Breast epithelium (tissue), 4 donors: ENCODE measurements at places on chromosomes 3 and 15. TPM values are rescaled to one million over a fixed set of nuclear protein-coding genes. Genes with fewer than 3 reads are reported as not detected.

The SLC22A13 gene
- total RNA-seq, result not detected

The ZBTB47 gene
- 45.2 TPM for total RNA-seq

The HIGD2B gene
- total RNA-seq, result not detected

The MKRN2OS gene
- total RNA-seq, result not detected

DNA sequence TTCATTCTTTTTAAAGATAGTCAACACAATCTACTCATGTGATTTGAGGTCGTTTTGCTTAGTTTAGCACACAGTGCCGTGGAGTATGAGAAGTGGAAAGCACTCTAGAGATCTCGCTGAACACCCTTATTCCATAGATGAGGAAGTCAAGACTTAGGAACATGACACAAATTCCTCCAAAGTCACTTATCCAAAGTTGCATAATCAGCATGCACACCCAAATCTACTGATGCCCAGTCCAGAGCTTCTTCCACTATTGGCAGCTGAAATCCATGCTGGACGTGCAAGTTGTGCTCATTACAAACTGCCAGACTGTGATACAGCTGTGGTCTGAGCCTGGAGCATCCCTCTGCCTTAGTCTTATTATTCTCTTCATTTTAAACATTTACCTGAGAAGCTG lies 83.5 kb upstream of the ZNF280D start:
- no peak overlapping the region for H3K27ac ChIP-seq
- DNase-seq, result no peak

- no peaks in the 10 kb centered on the region for H3K4me1 ChIP-seq
- H3K36me3 ChIP-seq, result no peaks in the 10 kb centered on the region
- DNase-seq, result no peak
- no peak overlapping the region for H3K27ac ChIP-seq
- no peaks in the 10 kb centered on the region for H3K27me3 ChIP-seq
- no peak overlapping the region for H3K4me3 ChIP-seq
Measured at GRCh38 chr3:31442755-31443154, 90.0 kb upstream of the STT3B start.

DNA sequence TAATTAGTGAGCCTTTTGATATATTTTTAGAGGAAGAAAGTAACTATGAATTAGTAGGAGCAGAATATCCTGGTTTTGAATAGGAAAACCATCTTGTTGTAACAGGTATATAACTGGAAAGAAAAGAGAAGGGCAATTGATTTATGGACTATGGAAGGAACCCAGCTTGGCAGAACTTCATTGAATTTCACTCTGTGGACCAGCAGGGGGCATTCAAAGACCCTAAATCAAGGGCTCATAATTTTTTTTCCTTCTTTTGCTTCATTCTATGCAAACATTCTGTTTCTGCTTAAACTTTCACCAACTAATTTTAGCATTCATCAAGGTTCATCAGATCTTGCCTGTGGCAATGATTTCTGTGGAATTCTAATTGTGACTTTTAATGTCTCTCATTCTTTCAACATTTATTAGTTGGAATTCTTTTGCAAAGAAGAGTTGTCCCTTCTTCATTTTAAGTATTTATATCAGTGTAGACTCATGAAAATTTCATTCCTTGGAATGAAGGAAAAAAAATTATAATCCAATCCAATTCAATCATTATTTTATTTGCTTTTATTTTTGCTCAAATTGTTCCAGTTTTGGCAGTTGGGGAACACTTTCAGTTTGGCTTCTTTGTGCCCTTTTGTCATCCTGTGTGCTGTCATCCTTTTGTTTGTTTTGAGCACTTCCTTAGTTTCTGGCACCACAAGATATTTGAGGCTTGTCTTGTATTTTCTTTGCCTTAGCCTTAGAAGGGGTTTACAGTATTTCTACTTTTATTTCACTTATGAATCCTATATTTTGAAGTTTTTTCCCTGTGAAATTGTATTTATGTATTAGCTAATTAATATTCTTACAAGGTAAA lies 30.4 kb downstream of the NXPE3 start:
- no peaks in the 10 kb centered on the region for H3K27me3 ChIP-seq
- no peak overlapping the region for H3K4me3 ChIP-seq
- no peak for DNase-seq
- peak overlapping the region; percentile 78 for H3K27ac ChIP-seq

GRCh38 chr3:177516158-177517011 lies 319.1 kb upstream of the TBL1XR1 start:
- no peaks in the 10 kb centered on the region for H3K27me3 ChIP-seq
- H3K36me3 ChIP-seq, result no peaks in the 10 kb centered on the region
- H3K4me1 ChIP-seq, result no peaks in the 10 kb centered on the region
- peak; percentile 54 for DNase-seq
- H3K27ac ChIP-seq, result peak overlapping the region; percentile 77

GRCh38 chr15:78850941-78851755 lies 21.5 kb upstream of the MORF4L1 start:
- H3K27ac ChIP-seq, result no peak overlapping the region
- no peaks in the 10 kb centered on the region for H3K27me3 ChIP-seq
- H3K36me3 ChIP-seq, result no peaks in the 10 kb centered on the region
- no peak for DNase-seq
- H3K4me1 ChIP-seq, result no peaks in the 10 kb centered on the region
- H3K4me3 ChIP-seq, result no peak overlapping the region

- H3K27me3 ChIP-seq, result no peaks in the 10 kb centered on the region
- no peaks in the 10 kb centered on the region for H3K4me1 ChIP-seq
- H3K4me3 ChIP-seq, result no peak overlapping the region
- DNase-seq, result no peak
Measured at GRCh38 chr3:187006864-187007630, 76.7 kb downstream of the ST6GAL1 start.

DNA sequence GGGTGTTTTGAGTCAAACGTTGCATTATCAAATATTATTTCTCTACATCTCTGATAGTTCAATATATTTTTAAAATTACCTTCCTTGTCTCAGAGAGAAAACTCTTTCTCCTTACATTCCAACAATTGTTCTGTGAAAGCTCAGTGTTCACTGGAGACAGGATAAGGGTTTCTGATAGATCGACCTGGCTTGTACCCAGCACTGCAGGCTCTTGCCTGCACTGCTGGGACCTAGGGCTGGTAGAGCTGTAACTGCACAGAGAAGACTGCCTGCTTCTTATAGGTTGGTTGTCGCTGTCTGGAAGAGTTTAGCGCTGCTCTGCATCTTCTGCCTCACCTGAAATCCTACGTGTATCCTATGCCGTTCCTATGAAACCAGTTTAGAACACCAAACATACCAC lies 249.9 kb upstream of the LRTM1 start:
- H3K4me3 ChIP-seq, result no peak overlapping the region
- H3K27ac ChIP-seq, result no peak overlapping the region
- no peak for DNase-seq
- H3K27me3 ChIP-seq, result peaks cover 4% of the 10 kb centered on the region
- H3K36me3 ChIP-seq, result no peaks in the 10 kb centered on the region

DNA sequence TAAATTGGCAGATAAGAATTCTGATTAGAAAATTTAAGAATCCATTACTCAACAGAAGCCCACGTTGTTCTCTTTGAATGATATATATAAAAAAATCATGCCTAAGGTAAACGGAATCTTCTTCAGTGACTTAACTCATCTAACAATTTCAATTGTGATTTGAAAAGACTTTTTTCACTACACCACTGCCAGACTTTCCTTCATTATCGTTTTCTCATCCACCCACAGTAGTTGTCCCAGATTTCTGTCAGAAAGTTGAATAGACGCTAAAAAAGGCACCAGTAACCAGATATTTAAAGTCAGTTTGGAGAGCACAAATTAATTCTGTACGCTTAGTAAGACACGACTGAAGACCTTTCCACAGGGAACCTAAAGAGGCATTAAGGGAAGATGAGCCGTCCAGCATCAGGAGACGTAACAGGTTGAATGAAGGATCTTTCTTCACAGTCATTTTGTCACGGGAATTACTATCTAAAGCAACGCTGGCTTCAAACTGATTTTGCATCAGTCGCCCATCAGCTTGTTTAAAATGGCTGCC lies 1.3 kb downstream of the HIGD1A start:
- H3K27ac ChIP-seq, result peak overlapping the region; percentile 94
- H3K27me3 ChIP-seq, result no peaks in the 10 kb centered on the region
- peak overlapping the region; percentile 71 for H3K4me3 ChIP-seq

GRCh38 chr3:157423337-157423736 lies 13.3 kb upstream of the PTX3 start:
- H3K36me3 ChIP-seq, result no peaks in the 10 kb centered on the region
- no peaks in the 10 kb centered on the region for H3K4me1 ChIP-seq
- H3K27ac ChIP-seq, result no peak overlapping the region
- no peak overlapping the region for H3K4me3 ChIP-seq
- H3K27me3 ChIP-seq, result no peaks in the 10 kb centered on the region
- no peak for DNase-seq

DNA sequence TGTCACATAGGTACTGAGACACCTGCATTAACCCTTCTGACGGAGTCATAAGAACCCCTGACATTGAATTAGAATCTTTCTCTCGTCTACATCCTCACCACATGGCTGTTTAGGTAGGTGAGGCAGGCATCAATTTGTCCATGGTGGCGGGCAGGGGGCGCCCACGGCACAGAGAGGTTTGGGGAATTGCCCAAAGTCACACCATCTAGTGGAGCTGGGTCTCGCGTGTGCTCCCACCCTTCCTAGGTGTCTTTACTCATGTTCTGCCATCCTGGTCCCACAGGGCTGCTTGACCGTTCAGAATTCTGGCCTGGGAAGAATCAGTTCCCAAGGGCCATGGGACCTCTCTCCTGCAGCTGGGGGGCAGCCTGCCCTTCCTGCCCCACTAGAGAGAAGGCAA lies 14.7 kb upstream of the DLL4 start:
- no peaks in the 10 kb centered on the region for H3K27me3 ChIP-seq
- H3K4me1 ChIP-seq, result no peaks in the 10 kb centered on the region
- no peak overlapping the region for H3K27ac ChIP-seq
- no peak overlapping the region for H3K4me3 ChIP-seq
- no peaks in the 10 kb centered on the region for H3K36me3 ChIP-seq
